ENCODE measurements at places on chromosomes 2 and 18.
A peak's percentile ranks its signal among the peaks of the same experiment; 100 is the strongest.

DNA sequence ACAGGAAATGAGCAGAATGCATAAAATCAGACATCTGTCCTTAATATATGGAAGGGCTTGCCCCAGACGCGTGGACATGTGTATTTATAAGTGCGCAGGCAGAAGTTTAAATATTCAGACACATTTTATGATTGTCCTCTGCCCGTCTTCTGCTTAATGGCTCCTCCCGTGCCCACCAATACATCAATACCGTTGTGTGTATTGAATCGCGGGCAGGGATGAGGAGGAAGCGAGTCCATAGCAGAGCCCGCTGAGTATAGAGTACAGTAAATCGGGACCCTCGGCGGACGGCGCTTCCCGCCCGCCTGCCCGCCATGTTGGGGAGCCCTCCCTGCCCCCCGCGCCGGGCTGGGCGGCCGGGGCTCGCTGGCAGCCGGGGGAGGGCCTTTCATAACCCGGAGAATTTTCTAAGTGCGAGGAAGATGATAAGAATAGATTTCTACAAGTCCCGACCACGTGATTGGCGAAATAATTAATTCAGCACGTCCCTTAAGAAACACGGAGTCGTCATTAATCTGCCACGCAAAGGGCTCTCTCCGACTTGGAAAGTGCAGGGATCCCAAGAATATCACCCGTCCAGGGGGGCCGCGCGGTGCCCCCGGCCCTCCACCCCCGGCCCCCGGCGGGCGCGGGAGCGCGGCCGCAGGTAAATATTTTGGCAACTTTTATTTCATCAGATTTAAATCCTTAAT lies at the start of gene HOXD3:
TSS of gene HOXD3 (plus strand) at position 501 of the 692 bp plus-strand sequence. CDS start 11,808 bp downstream, outside the sequence.
- no peak for DNase-seq

DNA sequence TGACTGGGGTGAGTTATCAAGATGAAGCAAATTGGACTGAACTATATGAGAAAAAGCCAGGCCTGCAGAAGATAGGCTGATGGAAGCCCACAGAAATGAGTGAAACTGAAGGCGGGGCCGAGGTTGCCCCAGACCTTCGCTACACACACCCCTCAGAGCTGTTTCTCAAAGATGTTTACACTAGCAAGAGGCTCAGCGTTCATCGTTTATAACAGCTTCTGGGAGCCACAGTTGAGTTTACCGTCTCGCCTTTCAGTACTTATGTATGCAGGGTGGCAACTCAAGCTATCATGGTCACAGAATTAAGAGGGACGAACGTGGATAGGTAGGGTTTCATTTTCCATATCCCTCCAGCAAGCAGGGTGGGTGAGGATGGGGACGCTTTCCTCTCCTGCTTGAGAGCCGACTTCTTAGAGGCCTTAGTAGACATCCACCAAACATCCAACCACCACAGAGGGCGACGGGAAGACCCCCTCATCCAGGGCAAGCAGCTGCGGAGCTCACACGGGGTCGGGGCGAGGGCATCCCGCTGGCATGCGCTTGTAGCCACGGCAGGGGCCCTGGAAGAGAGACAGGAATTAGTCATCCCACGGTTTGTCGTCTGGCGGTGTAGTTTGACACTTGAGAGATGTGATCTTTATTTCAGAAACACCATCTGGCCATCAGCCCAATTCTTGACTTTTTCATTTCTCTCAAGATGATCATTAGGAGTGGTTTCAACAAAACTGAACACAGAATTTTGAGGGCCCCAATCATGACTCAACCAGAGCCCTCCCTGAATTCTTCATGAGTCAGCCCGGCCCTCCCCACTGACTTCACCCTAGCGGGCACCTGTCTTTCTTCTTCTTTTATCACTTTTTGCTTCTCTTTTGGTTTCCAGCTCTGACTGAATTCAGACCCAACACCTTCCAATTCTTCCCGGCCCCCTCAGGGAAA lies 109.1 kb upstream of the CTDP1 start:
- peak; percentile 11 for DNase-seq

- no peak for DNase-seq
These were observed 17.3 kb downstream of the PIK3C3 start for GRCh38 chr18:41972067-41972925.

GRCh38 chr2:5285872-5286769 lies 406.1 kb upstream of the SOX11 start:
- DNase-seq, result no peak

GRCh38 chr2:159882130-159882745 lies 84.2 kb upstream of the CD302 start:
- no peak for DNase-seq

- DNase-seq, result no peak
These were observed 27.8 kb upstream of the XDH start for GRCh38 chr2:31442376-31442775.
